ENCODE measurements at places on chromosomes 4 and X. TPM values are rescaled to one million over a fixed set of nuclear protein-coding genes. Genes with fewer than 3 reads are reported as not detected.

DNA sequence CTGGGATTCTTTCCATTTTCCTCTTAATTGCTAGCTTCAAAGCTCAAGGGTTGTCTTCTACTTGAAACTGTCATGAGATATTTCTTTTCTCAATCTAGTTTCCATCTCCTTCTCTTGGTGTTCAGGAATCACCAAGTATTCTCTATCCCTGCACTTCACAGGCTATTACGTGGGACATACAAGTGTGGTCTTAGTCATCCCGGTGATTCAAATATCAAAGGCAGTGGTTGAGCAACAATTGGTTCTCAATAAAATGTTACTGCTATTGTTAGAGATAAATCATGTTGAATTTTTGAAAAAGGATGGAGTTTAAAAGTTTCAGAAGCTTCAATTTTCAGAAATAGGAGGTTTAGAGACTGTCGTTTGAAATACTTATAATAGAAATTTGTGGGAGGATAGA, 812.9 kb downstream of the FSTL5 start:
- H3K27me3 ChIP-seq = no peaks in the 10 kb centered on the region
- no peaks in the 10 kb centered on the region for H3K36me3 ChIP-seq
- DNase-seq = no peak
- H3K4me1 ChIP-seq = no peaks in the 10 kb centered on the region
- H3K27ac ChIP-seq = no peak overlapping the region

GRCh38 chr4:87805971-87806370, 6.6 kb downstream of the IBSP start:
- no peak overlapping the region for H3K4me3 ChIP-seq
- no peaks in the 10 kb centered on the region for H3K27me3 ChIP-seq
- H3K4me1 ChIP-seq = no peaks in the 10 kb centered on the region
- DNase-seq = no peak

The SSX3 gene
- not detected for total RNA-seq

The RAB9B gene
- 0.37 TPM for total RNA-seq

DNA sequence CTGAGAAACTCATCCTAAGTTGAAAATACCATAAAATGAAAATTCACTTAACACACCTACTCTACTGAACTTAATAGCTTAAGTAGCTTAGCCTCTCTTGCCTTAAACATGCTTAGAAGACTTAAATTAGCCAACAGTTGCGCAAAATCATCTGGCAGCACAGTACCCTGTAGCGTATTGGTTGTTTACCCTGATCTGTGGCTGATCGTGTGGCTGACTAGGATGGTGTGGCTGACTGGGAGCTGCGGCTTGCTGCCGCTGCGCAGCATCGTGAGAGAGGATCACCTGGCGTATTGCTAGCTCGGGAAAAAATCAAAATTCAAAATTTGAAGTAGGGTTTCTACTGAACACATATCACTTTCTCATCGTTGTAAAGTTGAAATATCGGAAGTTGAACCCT, 6.3 kb downstream of the RUFY3 start:
- no peaks in the 10 kb centered on the region for H3K36me3 ChIP-seq
- DNase-seq = no peak
- H3K27ac ChIP-seq = no peak overlapping the region
- no peak overlapping the region for H3K4me3 ChIP-seq
- no peaks in the 10 kb centered on the region for H3K4me1 ChIP-seq

DNA sequence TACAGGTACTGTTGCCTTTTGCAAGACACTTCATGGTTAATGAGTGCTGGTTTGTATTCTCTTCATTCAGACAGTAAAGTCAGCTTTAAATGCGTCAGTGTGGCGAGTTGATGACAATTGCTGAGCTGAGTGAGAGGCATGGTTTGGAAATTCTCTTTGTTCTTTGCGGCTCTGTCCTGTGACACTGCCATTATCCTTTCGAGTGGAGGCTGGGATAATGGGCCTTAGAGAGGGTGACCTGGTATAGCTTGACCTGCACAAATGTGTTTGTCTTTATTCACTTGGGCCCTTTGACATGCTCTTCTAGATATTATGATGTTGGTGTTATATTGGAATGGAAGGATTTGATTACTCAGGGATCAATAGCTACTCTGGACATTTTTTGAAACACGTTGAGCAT, 208.5 kb upstream of the FAT1 start:
- no peaks in the 10 kb centered on the region for H3K36me3 ChIP-seq
- no peaks in the 10 kb centered on the region for H3K4me1 ChIP-seq
- H3K4me3 ChIP-seq = no peak overlapping the region
- no peak for DNase-seq
- no peak overlapping the region for H3K27ac ChIP-seq

The CXorf49B gene
- not detected for total RNA-seq

DNA sequence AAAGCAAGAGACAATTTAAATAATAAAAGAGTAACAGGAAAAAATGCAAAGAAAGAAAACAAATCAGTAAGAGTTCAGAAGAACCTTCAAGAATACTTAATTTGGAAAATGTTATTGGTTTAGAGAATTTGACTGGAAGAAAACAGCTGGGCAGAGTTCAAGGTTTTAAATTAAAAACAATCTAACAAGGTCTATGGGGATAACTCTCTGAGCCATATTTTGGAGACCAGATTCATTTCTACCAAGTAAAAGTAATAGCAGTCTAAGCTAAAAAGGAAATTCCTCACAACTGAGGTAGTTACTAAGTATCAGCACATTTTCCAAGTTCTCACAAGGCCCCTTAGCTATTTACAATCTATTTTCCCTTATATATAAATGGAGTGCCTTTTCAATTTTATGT, 82.4 kb upstream of the TFDP3 start:
- no peak overlapping the region for H3K4me3 ChIP-seq
- H3K4me1 ChIP-seq = no peaks in the 10 kb centered on the region
- no peaks in the 10 kb centered on the region for H3K27me3 ChIP-seq
- H3K36me3 ChIP-seq = no peaks in the 10 kb centered on the region

- DNase-seq = no peak
- H3K27ac ChIP-seq = no peak overlapping the region
- H3K36me3 ChIP-seq = peaks cover 16% of the 10 kb centered on the region
- H3K4me3 ChIP-seq = no peak overlapping the region
Observed at GRCh38 chrX:63658920-63659319, 126.1 kb downstream of the ARHGEF9 start.

The MAGEA3 gene
- not detected for total RNA-seq

DNA sequence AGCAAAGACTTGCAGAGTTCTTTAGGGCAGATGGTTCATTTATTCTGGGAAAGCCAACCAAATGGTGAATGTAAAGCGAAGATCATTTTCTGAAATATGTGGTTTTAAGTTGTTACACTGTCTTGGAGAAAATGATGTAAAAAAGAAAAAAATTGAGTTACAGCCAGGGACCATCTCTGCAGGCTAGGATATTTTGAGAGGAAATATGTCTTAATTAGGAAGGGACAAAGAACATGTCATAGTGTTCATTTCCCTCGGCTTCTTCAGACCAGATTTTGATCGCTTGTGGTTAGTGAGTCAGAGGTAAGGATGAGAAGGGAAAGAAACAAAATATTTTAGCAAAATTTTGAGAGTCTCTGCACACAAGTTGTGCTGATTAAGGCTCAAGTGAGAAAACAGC, 59.0 kb upstream of the C1QTNF7 start:
- no peaks in the 10 kb centered on the region for H3K36me3 ChIP-seq
- peaks cover 2% of the 10 kb centered on the region for H3K27me3 ChIP-seq
- no peak overlapping the region for H3K4me3 ChIP-seq
- no peak overlapping the region for H3K27ac ChIP-seq
- no peak for DNase-seq
- peaks cover 20% of the 10 kb centered on the region for H3K4me1 ChIP-seq

- no peaks in the 10 kb centered on the region for H3K4me1 ChIP-seq
- H3K27ac ChIP-seq = no peak overlapping the region
- H3K27me3 ChIP-seq = peaks cover 19% of the 10 kb centered on the region
- H3K36me3 ChIP-seq = no peaks in the 10 kb centered on the region
Observed at GRCh38 chr4:183532821-183533220, 28.0 kb downstream of the ING2 start.

The GLRA2 gene
- total RNA-seq = not detected

DNA sequence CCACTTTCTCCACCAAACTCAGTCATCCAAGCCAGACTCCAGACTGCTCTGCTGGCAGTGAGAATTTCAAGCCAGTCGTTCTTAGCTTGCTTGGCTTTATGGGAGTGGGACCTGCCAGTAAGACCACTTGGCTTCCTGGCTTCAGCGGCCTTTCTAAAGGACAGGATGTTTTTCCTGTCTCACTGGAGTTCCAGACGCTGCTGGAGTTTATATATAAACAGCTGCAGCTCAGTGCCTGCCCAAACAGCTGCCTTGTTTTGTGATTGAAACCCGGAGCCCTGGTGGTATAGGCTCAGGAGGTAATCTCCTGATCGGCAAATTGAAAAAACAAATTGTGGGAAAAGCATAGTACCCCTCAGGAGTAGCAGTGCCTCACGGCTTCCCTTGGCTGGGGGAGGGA, 1165.8 kb upstream of the ADGRL3 start:
- no peaks in the 10 kb centered on the region for H3K27me3 ChIP-seq
- no peaks in the 10 kb centered on the region for H3K36me3 ChIP-seq
- no peak overlapping the region for H3K27ac ChIP-seq
- no peak overlapping the region for H3K4me3 ChIP-seq
- H3K4me1 ChIP-seq = no peaks in the 10 kb centered on the region

The CXCL6 gene
- not detected for total RNA-seq

- no peak overlapping the region for H3K27ac ChIP-seq
- H3K36me3 ChIP-seq = peaks cover 3% of the 10 kb centered on the region
- no peaks in the 10 kb centered on the region for H3K4me1 ChIP-seq
- DNase-seq = no peak
- H3K27me3 ChIP-seq = peaks cover 10% of the 10 kb centered on the region
Observed at GRCh38 chr4:102438396-102439235, 62.5 kb upstream of the NFKB1 start.

DNA sequence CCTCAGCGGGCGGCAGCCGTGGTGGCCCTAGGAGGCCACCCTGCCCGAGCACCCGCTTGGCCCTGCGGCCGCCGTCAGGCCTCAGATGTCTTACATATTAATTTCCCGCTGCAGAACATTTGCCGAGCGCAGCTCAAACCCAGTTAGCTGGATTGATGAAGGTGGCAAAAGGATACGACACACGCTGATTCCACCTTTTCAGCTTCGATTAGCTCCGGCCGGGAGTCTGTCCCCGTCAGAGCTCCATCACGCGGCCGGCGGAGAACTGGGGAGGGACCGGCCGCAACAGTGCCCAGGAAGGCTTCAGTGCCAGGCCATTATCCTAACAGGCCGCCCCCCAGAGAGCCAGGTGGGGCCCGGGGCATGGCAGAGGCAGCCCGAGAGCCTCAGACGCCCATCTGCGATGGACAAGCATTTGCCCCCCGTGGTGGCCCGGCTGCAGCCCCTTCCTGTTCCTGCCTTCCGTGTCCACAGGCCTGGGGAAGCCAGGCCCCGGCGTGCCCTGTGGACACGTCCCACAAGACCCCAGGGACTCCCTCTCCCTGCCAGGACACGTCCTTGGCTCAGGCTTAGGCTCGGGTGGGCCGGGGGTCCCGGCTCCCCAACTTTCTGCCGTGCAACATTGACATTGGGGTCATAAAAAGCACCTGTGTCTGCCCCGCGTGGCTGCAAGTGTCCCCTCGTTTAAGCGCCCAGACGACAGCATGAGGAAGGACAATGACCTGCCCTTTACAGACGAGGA, 133.8 kb upstream of the NKX1-1 start:
- no peak overlapping the region for H3K4me3 ChIP-seq
- no peak overlapping the region for H3K27ac ChIP-seq
- no peaks in the 10 kb centered on the region for H3K4me1 ChIP-seq
- no peak for DNase-seq
- H3K36me3 ChIP-seq = no peaks in the 10 kb centered on the region

The CFI gene
- 0.10 TPM for total RNA-seq

GRCh38 chr4:57093845-57094831, 16.0 kb downstream of the IGFBP7 start:
- H3K4me3 ChIP-seq = no peak overlapping the region
- DNase-seq = no peak
- H3K27ac ChIP-seq = no peak overlapping the region
- H3K27me3 ChIP-seq = peaks cover 13% of the 10 kb centered on the region
- H3K4me1 ChIP-seq = no peaks in the 10 kb centered on the region
- no peaks in the 10 kb centered on the region for H3K36me3 ChIP-seq

DNA sequence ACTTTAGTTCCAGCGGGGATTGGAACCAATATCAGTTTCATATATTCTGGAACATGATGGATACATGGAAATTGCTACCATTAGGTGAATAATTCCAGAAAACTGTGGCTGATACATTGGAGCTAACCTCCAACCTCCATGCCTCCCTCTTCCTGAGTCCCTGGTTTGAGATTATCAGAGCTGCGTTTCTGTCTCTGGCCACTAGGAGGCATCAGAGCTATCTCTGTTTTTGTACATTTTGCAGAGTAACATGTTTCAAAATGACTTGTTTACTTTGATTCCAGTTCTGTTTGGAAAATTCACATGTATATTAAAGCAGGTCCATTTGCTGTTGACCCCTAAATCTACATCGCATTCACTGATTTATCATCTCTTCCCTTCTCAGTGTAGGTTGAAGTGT, 2.4 kb upstream of the RAB40AL start:
- no peak overlapping the region for H3K27ac ChIP-seq
- no peaks in the 10 kb centered on the region for H3K27me3 ChIP-seq
- H3K4me3 ChIP-seq = no peak overlapping the region
- DNase-seq = no peak

The BRS3 gene
- total RNA-seq = not detected

DNA sequence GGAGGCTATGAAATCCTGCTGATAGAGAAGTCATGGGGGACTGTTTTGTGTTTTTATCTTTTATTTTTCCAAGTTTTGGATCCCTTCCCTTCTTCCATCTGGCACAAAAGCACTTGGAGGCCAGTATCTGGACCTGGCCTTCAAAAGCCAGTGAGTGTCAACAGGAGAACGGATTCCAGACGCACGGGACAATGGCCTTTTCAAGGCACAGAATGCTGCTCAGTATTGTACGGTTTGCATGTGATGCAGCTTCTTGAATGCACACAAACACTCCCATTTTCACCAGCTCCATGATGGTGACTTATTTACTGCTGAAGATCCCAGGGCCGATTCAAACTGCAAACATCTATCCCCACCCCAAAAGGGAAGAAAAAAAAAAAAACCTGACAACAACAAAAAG, 145.4 kb downstream of the CPEB2 start:
- H3K4me3 ChIP-seq = no peak overlapping the region
- H3K36me3 ChIP-seq = no peaks in the 10 kb centered on the region

GRCh38 chr4:184237612-184238011, 19.9 kb upstream of the ENPP6 start:
- H3K27ac ChIP-seq = peak overlapping the region; percentile 97
- H3K36me3 ChIP-seq = peaks cover 11% of the 10 kb centered on the region
- no peaks in the 10 kb centered on the region for H3K27me3 ChIP-seq
- peak; percentile 62 for DNase-seq
- peak overlapping the region; percentile 70 for H3K4me3 ChIP-seq

DNA sequence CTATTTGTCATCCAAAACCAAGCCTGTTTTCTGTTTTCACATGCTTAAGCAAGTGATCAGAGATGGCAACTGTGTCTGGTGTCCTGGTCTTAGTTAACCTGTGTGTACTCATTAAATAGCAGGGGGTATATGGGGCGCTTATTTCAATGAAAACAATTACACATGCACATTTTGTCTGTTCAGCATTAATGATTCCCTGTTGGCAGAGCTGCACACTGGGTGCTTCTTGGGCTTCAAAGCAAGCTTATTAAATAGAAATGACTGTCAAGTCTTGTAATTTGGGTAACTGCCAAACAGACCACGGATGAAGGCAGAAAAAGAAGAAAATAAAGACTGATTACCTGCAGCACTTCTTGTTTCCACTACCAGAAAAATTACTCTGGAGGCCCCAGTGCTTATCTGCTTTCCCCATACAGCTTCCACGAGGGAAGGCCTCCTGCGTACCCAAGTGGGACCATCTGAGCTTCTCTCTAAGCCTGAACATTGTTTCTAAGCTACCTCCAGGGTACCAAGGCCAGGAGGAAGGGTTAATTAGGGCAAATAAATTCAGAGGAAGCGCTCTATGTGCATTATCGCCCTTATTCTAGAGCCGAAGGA, 107.2 kb upstream of the TBL1X start:
- no peak overlapping the region for H3K4me3 ChIP-seq
- peaks cover 8% of the 10 kb centered on the region for H3K36me3 ChIP-seq
- H3K4me1 ChIP-seq = peaks cover 22% of the 10 kb centered on the region
- no peaks in the 10 kb centered on the region for H3K27me3 ChIP-seq
- no peak overlapping the region for H3K27ac ChIP-seq
- no peak for DNase-seq

Data from activated T-helper 1 cell treated with anti-CD3 and anti-CD28 coated beads, Interleukin-12 subunit alpha, Interleukin-12 subunit beta, Interleukin-2, Interleukin-4 antibody, amounts not matched to agents 30 ng/mL and 10 ng/mL and 1 ng/mL, durations not matched to agents 14 hours and 24 hours and 36 hours (primary cell).